ENCODE measurements at places on chromosomes 2 and 18.
A peak's percentile ranks its signal among the peaks of the same experiment; 100 is the strongest.

- no peak for DNase-seq
These were observed 219.3 kb downstream of the SPP2 start for GRCh38 chr2:234269769-234270204.

GRCh38 chr18:44590956-44591670 is 89.6 kb upstream of the SETBP1 start:
- no peak for DNase-seq

DNA sequence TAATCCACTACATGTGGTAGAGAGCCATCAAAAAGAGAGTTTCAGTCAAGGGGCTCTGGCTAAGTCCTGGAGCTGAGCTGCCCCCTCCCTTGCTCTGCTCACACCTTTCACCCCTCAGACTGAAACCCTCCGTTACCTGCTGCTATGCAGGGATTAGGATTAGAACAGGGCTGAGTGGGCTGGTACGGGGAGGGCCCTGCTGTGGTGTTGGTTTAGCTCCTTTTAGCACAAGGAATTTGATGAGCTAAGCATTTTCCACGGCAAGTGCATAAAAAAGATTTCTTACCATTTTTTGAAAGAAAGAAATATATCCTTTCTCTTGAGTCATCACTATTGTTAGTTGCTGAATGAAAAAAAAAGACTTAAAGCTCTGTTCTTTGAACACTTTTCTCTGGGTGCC is 46.3 kb downstream of the TCF7L1 start:
- no peak for DNase-seq

GRCh38 chr18:47594621-47595086 is 335.8 kb downstream of the SMAD2 start:
- DNase-seq = peak; percentile 85

DNA sequence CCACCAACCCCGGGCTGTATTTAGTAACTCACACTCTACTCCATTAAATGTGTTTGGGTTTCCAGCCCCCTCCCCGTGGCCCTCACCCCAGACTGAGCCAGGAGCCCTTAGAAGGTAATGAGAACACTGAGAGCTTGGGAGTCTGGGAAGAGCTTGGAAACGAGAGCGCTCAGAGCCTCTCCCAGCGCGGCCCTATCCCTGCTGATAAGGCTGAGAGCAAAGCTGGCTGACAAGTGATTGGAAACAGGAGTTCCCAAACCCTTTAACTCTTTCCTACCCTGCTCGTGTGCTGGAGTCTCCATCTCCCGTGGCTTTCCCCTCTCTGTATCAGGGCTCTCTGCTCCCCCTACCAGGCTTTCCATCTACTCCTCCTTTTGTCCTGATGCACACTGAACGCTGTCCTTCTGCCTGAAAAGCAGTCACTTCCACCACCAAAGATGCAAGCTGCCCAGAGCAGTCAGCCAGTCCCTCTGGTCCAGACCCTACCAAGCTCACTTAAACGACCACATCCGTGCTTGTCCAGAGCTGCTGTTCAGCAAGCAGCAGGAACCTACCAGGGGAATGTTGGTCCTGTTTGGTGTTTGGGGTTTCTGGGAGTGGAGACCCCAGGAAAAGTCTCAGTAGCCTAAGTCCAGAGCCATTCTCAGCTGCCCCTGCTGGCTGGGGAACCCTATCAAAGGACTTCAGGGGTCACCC is 100.0 kb upstream of the PKDCC start:
- no peak for DNase-seq

DNA sequence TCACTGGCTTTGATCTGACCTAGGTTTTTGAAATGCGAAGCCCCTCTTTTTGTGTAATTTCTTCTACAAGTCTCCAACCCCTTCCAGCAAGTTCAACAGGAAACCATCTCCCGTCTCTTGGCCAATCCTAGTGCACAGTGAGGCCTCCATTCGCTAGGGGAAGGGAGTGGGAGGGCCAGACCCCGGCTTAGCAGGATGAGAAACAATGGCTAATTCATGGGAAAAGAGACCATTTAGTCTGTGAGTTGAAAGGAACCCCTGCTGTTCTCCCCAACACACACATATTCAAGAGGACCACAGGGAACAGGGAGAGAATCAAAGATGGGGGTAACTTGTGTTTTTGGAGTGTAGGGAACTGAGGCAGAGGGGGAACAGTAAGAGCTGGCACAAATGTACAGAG is 83.0 kb downstream of the RTN4 start:
- DNase-seq = no peak

DNA sequence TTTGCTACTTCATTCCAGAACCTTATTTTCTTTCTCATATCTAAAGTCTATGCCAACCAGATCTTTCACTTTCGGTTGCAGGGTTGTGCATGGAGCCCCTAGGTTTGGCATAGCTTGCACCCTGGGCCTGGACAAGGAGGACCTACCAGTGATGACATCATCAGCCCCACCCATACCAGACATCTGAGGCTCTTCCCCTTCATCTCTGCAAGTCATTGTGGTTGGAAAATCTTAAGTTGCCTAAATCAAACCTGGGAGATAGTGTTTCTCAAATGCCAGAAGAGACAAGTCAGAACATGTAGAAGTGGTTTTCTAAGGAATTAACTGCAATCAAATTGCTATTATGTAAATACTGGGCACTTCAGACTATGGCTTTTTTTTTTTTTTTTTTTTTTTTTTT is 363.3 kb downstream of the ZNF516 start:
- no peak for DNase-seq

- DNase-seq = no peak
These were observed 97.9 kb downstream of the SH3BP4 start for GRCh38 chr2:235049719-235050118.

DNA sequence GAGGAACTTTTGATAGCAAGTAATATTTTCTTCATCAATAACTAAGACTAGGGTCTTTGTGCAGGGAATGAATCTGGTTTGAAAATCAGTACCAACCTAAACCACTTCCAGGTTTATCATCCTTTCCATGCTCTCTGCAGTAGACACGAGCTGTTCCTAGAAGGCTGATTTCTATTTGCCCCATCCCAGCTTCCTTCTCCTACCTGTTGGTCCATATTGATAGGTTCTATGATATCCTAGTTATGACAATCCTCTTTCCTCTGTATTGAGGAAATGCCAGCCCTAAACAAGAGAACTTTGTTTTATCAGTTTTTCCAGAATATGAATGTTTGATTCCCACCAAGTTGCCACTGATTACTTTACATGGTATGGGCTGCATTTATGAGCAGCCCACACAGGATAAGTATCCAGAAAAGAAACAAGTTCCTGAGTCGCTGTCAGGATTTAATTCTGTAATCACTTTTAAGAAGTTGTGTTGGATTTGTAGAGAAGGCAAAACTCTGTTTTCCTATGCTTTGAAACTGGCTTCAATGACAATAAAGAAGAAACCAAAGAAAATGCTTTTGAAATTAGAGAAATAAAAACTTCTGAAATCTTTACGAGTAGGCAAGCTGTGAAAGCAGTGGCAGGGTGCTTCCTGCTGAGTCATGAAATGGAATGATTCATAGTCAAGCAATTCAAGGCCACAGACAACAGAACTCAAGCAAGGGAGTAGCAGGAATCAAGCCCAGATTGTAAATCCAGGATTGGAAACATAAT is 37.3 kb upstream of the TANK start:
- DNase-seq = no peak

GRCh38 chr2:129936334-129936934 is 43.0 kb upstream of the RAB6C start:
- DNase-seq = peak; percentile 76

- no peak for DNase-seq
These were observed 23.7 kb downstream of the FN1 start for GRCh38 chr2:215411941-215412743.

- no peak for DNase-seq
These were observed 403.7 kb upstream of the MEIS1 start for GRCh38 chr2:66031236-66031635.
